ENCODE measurements at places on chromosomes 2 and 18.

DNA sequence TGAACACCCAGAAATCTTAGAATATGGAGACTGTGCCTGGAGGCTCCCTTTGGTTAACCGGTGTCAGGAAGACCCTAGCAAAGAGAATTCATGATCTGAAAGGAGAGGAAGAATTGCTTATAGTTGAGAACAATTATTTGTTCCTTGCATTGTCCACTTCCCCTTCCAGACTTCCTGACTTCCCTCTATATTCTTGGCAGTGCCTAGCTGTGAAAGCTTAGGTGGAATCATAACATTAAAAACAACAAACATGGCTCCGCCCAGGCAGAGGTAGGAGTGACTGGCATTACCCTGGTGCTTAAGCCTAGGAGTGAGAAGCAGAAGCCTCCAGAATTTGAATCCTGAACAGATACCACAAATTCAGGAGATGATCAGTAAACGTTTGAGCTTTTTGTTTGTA, 1.9 kb downstream of the TTL start:
- DNase-seq = no peak

DNA sequence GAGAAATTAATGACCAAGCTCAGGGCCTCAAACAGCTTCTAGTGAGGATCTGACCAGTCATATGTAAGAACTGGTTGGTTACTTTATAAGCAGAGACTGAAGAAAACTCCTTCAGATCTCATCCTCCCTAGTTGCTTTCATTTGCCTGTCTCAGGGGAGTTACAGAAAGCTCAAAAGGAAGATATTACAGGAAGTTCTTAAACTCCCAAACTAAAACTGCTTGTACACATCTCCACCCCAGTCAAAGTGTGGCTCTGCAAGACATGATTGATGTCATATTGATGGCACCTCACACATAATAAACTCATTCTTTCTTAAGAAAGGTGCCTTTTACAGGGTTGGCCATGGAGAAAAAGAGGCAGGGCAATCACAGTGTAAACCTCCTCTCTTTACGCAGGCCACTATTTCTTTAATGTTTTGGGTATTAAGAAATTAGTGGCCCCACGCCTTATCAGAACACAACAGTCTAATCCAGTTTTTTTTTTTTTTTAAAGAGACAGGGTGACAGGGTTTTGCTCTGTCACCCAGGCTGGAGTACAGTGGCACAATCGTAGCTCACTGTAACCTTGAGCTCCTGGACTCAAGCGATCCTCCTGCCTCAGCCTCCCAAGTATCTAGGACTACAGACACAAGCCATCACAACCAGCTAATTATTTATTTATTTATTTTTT, 62.6 kb upstream of the STK17B start:
- DNase-seq = no peak

GRCh38 chr2:60707750-60708371, 48.2 kb upstream of the PAPOLG start:
- no peak for DNase-seq

DNA sequence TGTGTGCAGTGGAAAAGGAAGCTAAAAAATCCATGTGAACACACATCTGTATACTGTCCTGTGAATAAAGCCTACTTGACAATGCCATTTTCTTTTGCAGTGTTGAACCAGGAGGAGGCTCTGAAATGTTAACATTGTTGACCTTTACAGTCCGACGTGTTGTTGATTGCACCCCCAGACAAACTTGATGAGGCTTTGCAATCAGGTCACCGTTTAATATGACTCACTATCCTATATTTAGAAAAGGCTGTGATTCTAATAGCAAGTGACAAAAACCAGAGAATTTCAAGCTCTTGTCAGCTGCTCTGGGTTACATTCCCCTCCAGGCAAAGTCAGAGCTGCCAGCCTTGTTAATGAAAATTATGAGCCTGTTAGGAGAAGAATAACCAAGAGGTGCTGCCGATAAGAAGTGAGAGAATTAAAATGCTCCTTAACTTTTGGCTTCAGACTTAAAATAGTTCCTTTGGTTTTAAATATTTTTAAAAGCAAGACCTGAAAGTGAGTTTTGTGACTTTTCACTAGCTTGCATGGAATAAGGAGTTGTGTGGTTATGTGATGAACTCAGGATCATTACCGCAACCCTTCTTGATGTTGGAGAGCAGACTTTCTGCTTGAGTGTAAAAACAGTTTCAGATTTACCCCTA, 162.1 kb downstream of the QPCT start:
- DNase-seq = no peak

- no peak for DNase-seq
These were observed 48.6 kb downstream of the EML6 start for GRCh38 chr2:54772110-54772509.

- DNase-seq = no peak
These were observed 22.7 kb upstream of the DOCK10 start for GRCh38 chr2:225064928-225065327.

GRCh38 chr2:228945710-228946109, 325.4 kb downstream of the PID1 start:
- DNase-seq = no peak

DNA sequence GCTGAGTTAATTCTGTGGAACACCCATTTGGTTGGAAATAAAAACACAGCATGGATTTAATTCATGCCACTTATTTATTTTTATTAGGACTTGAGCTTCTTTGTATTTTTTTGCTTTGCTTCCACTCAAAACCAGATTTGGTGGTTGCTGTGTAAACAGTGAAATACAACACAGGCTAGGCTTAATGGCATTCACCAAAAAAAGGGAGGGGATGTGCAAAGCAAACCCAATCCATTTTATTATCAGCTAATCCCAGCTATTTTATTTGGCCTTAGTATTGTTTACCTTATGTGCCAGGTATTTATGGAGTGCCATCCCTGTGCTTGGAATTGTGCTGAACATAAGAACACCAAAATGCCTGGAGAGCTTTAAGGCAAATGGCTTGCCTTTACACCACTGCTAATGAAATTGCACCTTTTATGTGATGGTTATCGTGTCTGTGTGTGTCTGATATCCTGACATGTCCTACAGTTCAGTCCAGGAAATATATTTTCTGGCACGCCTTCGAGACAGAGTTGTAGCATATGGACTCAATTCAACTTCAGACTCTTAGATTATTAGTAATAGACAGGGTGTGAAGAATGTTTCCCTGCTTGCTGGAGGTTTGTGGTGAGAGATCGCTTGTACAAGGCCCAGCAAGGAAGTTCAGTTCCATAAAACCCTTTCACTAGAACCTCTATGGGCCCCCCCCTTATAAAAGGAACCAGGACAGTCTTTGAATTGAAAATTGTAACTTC, 99.6 kb downstream of the PRPF40A start:
- no peak for DNase-seq

DNA sequence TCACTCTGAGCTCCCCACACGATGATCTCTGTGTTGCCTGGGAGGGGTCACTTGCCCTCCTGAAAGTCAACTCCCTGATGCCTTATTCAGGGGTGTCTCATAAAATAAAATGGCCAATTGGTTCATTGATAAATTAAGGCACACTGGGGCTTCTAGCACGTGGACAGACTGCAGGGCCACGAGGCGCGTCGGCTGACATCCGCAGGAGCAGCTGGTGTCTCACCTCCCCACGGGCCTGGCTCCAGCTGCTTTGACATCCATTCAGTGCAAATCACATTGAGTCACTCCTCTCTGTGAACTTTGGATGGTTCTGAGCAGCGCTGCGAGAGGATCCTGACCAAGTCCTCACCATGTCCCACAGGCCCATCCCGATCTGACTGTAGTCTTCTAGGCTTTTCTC, 4.6 kb upstream of the ST8SIA3 start:
- DNase-seq = no peak

DNA sequence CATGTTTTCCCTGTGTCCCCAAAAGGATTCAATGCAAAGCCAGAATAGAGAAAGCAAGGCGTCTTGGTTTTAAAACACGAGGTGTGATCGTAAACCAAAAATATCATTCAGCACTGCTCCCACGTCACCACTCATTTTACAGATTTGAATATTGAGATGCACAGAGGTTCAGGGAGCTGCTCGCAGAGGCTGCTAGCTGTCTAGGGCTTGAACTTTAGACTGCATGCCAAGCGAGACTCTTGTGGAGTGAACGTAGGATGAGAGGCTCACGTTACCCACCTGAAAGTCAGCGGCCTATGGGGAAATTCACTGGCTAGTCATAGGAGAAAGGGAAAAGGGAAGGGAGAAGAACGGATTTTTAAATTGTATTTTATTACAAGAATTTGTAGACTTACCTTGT, 130.1 kb downstream of the MBP start:
- no peak for DNase-seq

DNA sequence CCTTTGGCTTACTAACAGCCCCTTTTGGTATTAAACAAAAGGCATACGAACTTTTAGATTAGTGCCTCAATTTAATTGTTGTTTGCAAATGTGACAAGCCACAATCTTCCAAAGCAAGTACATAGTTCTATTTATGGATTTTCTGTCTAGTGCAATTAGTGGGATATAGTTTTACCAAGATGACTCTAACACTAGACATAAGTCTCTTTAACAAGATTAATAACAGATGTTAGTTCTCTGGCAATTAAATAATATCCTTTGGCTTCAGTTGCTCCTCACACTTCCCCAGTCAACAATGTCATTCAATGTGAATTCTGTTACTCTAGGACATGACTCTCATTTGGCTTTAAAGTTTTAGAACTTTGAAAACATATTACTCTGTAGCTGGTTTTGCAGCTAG, 16.7 kb upstream of the MC4R start:
- DNase-seq = no peak
